ENCODE measurements at places on chromosomes 1 and 21. TPM values are rescaled to one million over a fixed set of nuclear protein-coding genes. Genes with fewer than 3 reads are reported as not detected.

The OR6N1 gene
- not detected for total RNA-seq

DNA sequence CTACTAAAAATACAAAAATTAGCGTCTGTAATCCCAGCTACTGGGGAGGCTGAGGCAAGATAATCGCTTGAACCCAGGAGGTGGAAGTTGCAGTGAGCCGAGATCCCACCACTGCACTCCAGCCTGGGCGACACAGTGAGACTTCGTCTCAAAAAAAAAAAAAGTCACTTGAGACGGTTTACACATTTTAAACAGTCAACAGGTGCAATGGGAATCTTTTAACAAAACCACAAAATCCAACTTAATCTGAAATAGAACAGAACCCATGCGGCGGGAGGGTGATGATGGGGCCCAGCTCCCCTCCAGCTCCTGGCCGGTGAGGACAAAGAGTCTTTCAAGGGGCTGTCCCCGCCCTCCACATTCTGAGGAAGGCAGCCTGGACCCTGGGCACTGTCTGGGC, 48.3 kb downstream of the TP73 start:
- DNase-seq: no peak

GRCh38 chr21:35359076-35359475, 310.0 kb upstream of the RUNX1 start:
- DNase-seq: no peak

The AHDC1 gene
- 35.9 TPM for total RNA-seq

DNA sequence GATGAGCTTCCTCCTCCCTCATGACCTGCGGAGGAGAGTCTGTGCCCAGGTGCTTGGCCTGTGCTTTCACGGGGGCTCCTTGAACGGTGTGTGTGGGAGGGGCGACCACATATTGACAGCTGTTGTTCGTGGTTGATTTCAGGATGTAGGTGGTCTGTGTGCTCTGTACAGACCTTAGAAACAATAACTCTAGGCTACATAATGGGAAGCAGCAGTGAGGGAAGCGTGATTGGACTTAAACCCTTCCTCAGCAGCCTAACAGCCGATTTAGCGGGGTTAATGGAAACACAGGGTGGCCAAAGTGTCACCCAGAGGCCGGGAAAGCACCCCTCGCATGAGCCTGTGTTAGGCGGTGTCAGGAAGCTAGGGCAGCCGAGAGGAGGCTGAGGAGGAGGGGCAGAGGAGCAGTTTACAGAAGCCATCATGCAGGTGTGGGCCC, 56.0 kb downstream of the TBCE start:
- no peak for DNase-seq

DNA sequence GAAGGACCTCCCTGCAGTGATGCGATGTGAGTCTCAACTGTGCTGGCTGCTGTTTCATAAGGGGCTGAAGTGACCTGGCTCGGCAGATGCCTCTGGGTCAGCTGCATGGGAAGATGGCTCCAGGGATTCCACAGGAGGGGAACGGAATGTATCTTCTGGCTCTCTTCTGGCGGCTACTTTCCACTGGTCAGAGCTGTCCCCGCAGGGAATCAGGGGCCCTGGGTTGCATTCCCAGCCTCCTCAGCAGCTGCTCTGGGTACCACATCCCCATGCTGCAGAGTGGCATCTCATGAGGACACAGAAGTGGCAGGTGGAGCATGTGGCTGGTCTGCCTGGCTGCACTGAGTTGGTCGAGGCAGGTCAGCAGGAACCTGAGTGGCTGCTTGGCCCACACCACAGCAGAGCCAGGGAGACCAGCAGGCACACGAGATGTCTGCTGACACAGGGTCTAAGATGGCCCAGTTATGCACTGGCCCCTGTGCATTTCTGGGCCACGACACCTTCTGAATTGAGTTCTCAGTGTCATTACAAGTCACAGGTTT, 42.8 kb downstream of the POFUT2 start:
- DNase-seq: no peak

GRCh38 chr1:209850342-209850979, 22.7 kb downstream of the UTP25 start:
- DNase-seq: peak; percentile 37

The CASQ1 gene
- 694 TPM for total RNA-seq

The GNG4 gene
- total RNA-seq: not detected
